Stimulated activated CD8-positive, alpha-beta memory T cell treated with anti-CD3 and anti-CD28 coated beads, Interleukin-4, amount 100 ng/mL, for 1 hour (primary cell): ENCODE measurements at places on chromosomes 7 and 10.
A peak's percentile ranks its signal among the peaks of the same experiment; 100 is the strongest.

GRCh38 chr7:46356371-46356770, 435.3 kb upstream of the IGFBP3 start:
- no peak for DNase-seq

DNA sequence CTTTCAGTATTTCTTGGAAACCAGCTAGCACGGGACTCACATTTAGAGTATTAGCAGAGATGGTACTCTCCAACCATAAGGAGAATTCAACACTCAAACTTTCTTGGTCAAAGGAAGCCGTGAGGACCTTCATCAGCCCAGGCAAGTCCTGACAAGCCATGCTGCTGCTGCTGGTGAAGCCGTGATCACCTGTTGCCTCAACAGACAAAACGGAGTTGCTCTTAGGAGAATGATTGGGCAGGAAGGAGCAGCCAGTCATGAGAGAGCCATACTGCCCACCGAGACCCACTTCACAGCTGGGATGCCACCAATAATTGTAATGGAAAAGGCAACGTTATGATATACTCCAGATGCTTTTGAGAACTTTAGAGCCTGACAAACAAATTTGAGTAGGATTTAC, 60.8 kb upstream of the PLPP4 start:
- no peak for DNase-seq

DNA sequence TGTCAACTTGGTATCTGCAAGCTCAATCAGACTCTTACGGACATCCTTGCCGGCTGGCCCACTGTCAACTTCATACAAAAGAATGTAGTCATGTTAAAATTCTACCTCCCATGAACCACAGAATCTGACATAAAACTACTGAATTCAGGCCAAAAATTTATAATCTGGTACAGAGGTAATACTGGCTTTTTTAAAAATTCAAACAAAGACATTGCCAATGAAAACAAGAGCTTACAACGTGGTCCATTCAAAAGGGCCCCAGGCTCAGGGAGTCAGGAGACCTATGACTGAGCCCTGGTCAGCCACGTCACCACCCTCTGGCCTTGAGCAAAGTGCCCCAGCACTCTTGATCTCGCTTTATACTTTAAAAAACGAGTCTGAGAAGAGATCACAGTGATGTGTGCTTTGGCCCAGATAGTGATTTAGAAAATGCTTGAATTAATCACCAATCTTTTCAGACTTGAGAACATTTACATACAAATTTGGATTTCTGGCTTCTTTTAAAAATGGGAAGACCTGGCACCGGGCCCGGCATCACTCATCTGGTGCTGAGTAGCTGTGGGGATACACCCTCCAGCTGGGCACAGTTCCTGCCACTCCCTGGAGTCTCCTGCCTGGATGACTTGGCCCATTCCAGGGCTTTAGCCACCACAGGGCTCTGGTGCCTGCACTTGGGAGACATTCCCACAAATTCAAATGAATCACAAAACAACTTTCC, 94.1 kb downstream of the PIP4K2A start:
- DNase-seq = no peak

DNA sequence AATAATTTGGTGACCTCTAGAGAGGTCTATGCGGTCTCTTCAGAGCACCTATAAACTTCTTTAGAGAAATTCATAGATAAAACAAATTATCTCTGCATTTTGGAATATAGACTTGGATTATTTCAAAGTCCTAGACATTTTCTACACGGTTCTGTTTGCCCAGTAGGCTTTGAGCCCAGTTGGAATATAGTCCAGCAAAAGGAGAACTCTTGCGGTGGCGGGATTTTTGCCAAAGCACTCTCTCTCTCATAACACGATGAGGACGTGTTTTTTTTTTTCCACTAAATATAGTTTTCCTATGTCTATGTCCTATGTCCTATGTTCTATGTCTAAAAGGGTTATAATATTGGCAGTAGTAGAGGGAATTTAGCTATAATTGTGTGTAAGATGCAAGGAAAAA, 164.9 kb upstream of the AGR3 start:
- no peak for DNase-seq

- no peak for DNase-seq
These were observed 310.4 kb upstream of the IMMP2L start for GRCh38 chr7:111872450-111873325.

GRCh38 chr7:151518105-151518946, 1.4 kb downstream of the RHEB start:
- peak; percentile 15 for DNase-seq

GRCh38 chr7:25329815-25330214, 101.5 kb upstream of the NPVF start:
- DNase-seq = no peak
